Frontal cortex (tissue), 4 donors: ENCODE measurements at places on chromosomes 7 and 10. TPM values are rescaled to one million over a fixed set of nuclear protein-coding genes. Genes with fewer than 3 reads are reported as not detected.

GRCh38 chr10:126373972-126374371 lies 14.3 kb downstream of the ADAM12 start:
- DNase-seq: no peak

- DNase-seq: no peak
Observed at GRCh38 chr7:102417105-102417504, 16.3 kb upstream of the ORAI2 start.

- DNase-seq: peak; percentile 55
Observed at GRCh38 chr10:61896854-61897661, 4.4 kb upstream of the ARID5B start.

CYP2E1 gene
- 14.7 TPM for total RNA-seq

GRCh38 chr7:73844131-73844547 lies 1.8 kb upstream of the METTL27 start:
- DNase-seq: no peak

CADPS2 gene
- total RNA-seq: 9.8 TPM

DNA sequence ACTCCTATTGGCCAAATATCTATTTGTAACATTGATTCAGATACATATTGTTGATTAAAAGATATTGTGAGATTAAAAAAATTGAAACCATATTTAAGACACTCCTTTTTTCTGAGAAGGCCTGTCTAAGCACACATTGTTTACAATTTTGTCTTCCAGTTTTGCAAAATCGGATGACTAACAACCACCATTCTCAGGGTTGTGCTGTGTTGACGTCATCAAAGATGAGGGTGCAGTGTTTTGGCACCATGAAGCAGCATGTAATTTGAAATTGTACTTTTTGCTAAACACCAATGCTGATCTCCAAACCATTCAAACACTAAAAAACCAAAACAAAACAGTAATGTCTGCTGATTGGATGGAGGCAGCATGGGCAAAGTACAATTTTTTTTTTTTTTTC lies 7.4 kb downstream of the CREB5 start:
- no peak for DNase-seq

DNA sequence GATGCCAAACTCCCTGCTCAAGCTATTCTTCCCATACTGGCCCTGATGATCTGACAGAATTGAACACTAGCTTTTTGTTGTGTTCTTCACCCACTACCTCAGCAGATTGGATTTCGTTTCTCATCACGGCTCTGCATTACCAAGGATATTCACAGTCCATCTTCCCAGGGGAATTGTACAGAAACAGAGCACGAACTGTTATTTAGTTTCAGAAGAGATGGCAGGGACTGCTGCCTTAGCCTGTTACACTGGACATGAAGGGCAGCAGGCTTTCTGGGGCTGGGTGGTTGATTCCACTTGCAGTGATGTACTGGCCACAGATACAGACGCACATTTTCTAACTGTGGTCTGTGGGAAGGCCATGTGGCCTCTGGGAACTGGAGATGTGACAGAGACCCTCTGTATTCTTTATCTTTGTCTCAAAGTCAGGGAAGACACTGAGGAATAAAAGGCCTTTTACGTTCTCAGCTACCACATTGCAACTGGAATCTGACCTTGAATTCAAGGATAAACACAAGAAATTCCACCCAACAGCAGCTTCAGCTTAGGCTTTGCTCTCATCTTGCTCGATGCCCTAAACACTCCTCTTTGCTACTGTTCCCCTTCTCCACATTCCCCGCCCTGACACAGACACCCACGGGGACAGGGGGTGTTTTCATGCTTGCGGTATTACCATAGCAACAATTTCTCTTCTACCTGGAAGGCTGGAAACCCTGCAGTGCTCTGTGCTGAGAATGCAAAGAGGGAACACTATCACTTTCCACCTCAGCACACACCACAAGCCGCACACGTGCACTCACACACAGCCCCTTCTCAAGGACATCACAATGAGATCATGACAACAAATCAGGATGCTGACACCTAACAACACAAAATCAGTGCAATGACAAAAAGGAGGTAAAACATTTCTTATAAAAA lies 81.7 kb downstream of the RNF216 start:
- DNase-seq: no peak

GRCh38 chr7:155003092-155003375 lies at the start of gene PAXIP1:
Gene PAXIP1, minus strand, starts transcription at chr7:155003124. Its CDS starts 195 bp downstream, at chr7:155002929.
- DNase-seq: no peak

ZWINT gene
- 5.7 TPM for total RNA-seq

GRCh38 chr7:16993543-16993942 lies 111.8 kb upstream of the AGR3 start:
- DNase-seq: no peak

GRCh38 chr7:2470204-2471021 lies 5.8 kb downstream of the GRIFIN start:
- no peak for DNase-seq

DNA sequence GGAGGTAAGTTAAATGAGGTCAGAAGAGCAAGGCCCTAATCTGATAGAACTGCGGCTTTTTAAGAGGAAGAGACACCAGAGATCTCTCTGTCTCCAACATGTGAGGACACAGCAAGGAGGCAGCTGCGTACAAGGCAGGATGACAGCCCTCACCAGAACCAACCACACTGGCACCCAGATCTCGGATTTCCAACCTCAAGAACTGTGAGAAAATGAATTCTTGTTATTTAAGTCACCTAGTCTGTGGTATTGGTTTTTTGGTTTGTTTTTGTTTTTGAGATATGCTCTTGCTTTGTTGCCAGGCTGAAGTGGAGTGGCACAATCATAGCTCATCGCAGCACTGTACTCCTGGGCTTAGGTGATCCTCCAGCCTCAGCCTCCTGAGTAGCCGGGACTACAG lies 127.2 kb downstream of the DLG5 start:
- DNase-seq: no peak
